ENCODE measurements at places on chromosomes 5 and 9. TPM values are rescaled to one million over a fixed set of nuclear protein-coding genes. Genes with fewer than 3 reads are reported as not detected.

Gene SLC27A6
- total RNA-seq = not detected

Gene ANKRD20A1
- 0.07 TPM for total RNA-seq

DNA sequence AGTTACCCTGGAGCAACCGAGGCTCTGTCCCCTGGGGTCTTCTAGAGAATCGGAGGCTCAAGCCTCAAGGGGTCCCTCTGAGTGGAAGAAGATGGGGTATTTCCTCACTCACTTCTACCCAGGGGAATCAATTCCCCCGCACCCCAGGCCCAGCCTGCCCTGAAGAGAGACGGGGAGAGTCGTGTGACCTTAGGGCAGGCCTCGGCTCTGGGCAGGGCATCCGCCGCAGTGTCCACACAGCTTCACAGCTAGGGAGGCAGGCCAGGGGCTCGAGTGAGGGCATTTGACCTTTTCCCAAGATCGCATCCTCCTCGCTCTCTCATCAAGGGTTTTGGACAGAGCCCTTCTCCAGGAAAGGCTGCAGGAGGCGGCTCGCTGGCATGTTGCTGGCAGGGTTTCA lies 57.9 kb upstream of the CNOT6 start:
- DNase-seq = no peak

DNA sequence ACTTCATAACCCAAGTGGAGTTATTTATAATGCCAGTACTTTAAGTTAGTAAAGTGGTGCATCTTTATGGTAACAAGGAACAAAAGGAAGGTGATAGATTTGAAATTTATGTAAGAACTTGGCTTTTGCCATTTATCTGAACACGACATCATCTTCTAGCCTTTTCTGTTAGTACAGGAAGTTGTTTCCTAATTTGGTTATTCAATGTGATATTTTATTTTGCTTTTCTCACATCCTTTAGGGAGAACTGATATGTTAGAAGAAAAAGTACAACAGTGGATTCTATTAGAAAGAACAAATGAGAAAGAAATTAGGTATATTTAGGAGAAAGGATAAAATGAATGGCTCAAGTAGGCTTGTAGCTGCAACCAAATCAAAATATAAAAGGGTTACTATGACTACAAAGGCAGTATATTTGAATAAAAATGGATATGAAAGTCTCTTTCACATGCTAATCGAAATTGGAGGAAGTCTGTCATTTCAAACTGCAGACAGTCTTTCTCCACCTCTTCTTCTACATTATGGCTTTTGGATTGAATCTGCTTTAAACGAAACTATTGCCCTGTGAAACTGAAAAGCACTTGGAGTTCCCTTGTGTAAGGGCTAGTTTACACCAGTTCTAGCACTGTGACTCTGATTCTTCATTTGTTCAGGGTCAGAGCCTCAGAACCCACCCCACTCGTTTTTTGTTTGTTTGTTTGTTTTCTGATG lies 18.5 kb upstream of the SLC24A2 start:
- DNase-seq = no peak

GRCh38 chr5:39780347-39780746 lies 355.6 kb upstream of the DAB2 start:
- DNase-seq = peak; percentile 15

- DNase-seq = no peak
Measured at GRCh38 chr5:17806818-17807468, 172.7 kb downstream of the TAF11L14 start.

GRCh38 chr9:85009251-85009650 lies 339.7 kb downstream of the NTRK2 start:
- no peak for DNase-seq
